Nephron progenitor cell (in vitro differentiated cells): ENCODE measurements at places on chromosomes 5 and 9.

- no peak for DNase-seq
Observed at GRCh38 chr5:127367946-127368465, 77.4 kb downstream of the MEGF10 start.

DNA sequence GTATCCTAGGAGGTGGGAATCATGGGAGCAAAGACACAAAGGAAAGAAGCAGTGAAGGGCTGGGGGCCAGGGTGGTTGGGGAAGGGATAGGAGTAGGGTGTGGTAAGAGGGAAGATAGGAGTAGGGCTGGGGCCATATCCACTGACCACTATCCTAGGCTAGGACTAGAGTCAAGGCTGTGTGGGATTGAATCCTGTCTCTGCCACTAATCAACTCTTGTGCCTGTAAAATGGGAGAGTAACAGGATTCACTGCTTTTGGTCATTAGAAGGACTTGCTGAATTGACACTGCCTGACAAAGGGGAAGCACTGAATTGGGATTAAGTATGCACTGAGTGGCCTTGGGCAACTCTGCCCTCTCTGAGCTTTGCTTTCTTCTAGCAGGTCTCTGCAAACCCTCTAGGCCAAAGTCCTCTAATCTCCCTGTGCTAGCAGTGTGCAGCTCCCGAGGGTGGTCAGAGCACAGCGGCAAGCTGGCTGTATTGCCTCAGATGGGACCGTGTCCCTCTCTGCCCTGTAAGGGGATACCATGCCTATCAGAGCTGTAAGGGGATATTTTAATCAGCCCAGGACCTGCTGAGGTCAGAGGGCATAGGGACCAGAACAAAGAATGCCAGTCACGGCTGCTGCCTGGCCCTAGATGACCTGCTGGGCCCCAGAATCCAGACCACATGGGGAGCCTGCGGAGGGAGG, 12.4 kb upstream of the DAB2IP start:
- no peak for DNase-seq

DNA sequence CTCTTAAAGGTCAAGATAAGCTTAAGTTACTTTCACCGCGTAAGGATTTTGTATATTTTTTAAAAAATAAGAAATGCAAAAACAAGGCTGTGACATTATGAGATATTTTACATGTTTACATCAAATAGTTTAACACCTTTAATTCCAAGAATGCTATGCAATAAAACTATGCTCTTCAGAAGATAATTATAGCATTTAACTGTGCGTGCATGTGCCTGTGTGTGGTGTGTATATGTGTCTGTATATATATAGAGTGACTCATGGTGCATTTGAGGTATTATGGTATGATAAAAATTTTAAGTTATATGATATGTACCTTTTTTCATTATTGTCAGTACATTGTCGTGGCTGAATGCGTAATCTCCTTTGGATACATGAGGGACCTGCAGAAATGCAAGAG, 539.3 kb downstream of the PDE4D start:
- no peak for DNase-seq

DNA sequence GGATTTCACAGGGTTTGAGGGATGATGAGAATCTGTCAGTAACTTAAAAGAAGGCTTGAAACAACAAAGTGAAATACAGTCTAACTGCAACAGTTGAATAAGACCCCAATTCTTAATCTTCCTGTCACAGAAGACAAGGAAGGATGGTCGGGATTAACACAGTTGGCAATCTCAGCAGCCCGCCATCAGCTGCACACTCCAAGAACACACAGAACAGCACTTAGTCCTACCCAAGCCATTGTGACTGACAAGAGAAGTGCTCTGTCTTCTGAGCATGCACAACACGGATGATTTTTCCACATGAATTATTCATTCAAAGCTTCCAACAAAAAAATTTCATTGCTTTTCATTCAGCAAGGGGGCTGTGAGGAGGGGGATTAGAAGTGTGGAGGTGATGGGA, 576.1 kb downstream of the TLE4 start:
- DNase-seq: no peak

DNA sequence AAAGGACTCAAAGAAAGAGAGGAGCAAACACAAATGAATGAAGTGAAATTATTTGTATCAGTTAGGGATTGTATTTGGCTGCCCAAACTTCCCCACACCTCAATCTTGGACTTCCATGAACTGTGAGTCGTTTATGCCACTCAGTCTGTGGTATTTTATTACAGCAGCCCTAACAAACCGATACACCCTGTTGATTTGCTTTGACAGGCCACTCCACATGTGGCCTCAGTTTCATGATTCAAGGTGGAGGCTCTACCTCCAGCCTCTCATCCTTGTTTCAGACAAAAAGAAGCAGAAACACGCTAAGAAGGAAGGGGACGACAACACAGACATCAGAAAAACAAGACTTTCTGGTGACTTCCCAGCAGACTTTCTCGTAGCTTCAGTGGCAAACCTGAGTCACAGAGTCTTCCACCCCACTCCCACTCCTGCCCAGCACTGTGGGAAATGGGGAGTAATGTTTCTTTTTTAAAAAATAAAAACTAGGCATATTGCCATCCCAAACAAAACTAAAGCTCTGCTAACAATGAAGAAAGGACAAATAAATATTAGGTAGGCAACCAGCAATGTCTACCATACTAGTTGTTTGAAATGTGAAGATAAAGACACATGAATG, 52.2 kb upstream of the ABCA1 start:
- DNase-seq: no peak

DNA sequence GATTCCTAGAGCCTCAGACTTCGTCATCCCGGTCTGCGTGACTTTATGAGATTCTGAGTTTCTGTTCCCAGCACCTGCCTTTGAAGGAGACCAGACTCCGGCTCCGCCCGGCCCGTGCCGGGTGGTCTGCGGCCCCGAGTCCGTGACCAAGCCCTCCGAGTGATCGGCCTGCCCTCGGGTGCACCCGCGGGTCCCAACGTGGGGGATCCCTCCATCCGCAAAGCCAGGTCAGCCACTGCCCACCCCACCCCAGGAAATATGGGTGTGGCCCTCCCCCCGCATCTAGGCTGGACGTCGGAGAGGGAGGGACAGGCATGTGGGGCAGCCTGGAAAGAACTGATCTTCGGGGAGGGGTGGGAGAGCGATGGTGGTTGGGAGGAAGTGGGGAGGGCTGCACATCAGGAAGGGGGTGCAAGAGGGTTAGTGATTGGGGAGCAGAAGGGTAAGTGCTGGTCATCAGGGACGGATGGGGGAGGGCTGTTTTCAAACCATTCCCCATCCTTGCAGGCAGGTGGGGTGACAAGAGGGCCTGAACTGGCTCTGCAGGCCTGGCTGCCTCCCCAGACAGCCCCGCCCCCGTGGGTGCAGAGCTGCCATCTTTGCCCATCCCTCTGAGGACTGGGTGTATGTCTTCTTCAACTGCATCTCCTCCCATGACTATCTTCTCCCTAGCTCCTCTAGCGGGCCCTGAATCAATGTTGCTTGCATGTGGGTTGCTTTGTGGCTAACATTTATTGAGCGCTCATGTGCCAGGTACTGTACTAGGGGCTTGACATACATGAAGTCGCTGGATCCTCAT, 747 bp downstream of the LRSAM1 start:
- DNase-seq: peak; percentile 41

DNA sequence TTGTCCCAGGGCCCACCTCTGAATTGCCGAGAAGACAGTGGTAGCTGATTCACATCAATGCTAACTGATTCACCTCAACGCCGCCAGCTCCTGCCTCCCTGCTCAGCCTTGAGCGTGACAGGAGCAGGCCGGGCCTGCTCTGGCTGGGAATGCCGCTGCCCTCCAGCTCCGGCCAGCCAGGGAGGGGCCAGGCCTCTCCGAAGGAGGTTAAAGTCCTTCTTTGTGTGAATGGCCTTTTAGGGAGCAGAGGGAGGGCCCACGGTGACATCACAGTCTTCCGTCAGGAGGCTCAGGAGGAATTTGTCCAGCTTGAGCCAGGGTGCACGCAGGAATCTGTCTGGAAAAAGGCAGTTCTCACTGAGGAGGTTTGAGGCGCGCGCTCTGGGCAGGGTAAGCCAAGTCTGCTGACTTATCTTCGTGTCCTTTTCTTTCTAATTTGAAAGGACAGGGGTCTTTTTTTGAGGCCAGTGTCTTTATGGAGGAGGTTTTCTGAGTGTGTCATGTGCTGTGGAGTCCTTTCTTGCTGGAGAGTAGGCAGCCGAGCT, 82.7 kb downstream of the C9orf152 start:
- peak; percentile 76 for DNase-seq

GRCh38 chr5:180535573-180535972, 41.4 kb downstream of the CNOT6 start:
- DNase-seq: no peak

DNA sequence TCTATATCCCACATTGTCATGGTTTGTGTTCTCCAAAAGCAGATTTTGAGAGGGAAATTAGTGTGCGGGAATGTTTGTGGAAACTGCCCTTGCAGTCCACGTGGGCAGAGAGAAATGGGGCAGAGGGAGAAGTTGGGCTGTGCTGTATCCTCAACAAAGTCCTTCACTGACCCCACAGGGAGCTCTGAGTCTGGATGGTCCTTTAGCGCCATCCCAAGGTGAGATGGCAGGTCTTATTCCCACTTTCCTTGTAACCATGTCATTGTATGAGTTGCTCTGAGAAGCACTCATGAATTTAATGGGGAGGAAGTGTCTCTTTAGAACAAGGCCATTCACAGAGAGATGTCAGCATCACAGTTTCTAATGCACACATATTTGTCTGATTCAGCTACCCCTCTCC, 127.1 kb downstream of the ANKRD18B start:
- DNase-seq: no peak

GRCh38 chr9:99905833-99906402, 536 bp upstream of the STX17 start:
- peak; percentile 4 for DNase-seq

DNA sequence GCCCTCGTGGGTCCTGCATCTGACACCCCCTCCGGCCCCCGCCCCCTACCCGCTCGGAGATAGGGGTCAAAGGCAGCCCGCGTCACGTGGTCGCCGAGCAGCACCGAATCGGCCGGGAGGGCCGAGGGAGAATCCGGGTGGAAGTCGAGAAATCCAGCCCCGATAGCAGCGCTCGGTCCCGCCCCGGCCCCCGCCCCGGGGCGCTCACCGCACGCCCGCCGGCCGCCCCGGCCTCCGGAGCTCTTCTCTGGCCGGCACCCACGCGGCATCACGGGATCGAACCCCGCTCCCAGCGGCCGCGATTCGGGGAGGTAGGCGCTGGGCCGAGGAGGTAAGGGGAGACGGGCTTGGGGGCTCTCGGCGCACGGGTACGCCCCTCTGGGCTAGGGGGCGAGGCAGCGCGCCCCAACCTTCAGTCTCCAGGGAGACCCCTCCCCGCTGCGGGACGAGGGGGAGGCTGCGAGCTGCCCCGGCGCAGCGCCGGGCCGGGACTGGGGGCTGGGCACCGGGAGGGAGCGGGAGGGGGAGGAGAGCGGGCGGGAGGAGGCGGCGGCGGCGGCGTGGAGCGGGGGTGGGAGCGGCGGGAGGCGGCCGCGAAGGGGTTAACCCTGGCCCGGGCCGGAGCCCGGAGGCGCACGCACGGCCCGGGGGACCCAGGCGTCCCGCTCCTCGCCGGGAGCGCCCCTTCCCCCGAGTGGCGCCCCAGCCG, 22.1 kb upstream of the NDST1 start:
- DNase-seq: peak; percentile 75

DNA sequence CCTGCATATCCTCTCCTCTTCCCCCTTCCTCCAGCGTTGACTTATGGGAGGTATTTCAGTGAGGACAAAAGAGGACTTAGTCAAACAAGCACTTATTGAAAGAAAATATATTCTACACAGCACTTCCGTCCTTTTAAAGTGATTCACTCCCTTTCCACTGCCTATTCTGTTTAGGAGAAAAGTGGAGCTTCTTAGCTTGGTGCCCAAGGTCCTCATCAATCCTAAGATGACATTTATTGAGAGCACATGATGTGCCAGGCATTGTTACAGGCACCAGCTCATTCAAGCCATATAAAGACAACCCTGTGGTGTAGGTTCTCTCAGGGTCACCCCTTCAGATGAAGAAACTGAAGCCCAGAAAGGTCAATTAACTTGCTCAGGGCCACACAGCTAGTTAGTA, 95.9 kb downstream of the KCNIP1 start:
- DNase-seq: no peak

GRCh38 chr5:6185574-6185973, 192.8 kb downstream of the MED10 start:
- no peak for DNase-seq

GRCh38 chr5:115170929-115171510, 1.3 kb upstream of the TRIM36 start:
- DNase-seq: no peak

DNA sequence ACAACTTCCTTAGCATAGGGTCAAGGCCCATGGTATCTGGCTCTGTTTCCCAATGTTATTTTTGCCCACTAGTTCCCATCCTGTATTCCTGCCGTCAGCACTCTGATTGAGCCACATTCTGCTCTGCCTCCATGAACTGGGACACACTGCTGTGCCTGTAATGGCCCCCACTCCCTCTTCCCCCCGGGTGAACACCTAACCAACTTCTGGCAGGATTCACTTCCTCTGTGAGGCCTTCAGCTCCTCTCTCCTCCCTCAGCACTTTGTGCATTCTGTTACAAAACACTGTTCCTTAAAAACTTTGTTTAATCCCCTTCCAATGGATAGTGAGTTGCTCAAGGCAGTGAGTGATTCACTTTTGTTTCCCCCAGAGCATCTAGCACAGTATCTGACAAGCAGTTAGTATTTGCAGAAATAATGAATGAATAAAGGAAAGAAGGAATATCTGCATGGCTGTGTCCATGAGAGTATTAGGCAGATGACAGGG, 183.6 kb downstream of the EFNA5 start:
- DNase-seq: no peak

- no peak for DNase-seq
Observed at GRCh38 chr5:87536365-87536764, 123.6 kb upstream of the CCNH start.

DNA sequence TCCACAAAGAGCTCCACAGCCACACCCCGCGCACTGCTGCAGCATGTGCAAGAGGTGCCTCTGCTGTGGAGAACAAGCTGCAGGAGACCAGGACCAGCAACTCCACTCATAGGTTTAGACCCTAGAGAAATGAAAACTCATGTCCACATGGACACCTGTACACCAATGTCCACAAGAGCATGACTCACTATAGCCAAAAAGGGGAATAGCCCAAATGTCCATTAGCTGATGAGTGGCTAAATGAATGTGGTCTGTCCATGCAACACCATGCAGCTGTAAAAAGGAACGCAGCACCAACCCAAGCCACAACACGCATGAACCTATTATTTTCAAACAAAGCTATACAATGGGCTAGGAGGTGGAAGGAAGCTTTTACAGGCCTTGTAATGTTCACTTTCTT, 18.1 kb downstream of the DYNC2I2 start:
- no peak for DNase-seq

DNA sequence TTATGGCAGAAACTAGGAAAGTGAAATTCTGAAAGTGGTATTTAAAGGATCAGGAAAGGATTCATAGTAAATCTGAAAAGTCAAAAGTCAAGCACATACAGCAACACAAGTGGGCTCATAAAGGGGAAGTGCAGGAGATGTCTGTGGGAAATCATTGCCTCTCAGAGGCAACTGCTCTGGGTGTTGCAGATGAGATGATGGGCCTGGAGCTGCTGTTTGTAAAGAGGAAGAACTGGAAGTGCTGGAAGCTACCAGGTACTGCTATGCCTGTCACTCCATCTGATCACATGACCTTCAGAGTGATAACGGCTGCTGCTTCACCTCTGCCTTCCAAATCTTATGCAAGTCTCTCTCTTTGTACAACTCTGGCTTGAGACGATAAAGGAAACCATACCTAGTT, 55.9 kb downstream of the ADRB2 start:
- no peak for DNase-seq
